Stimulated activated CD8-positive, alpha-beta memory T cell treated with anti-CD3 and anti-CD28 coated beads, Interleukin-15, amount 100 ng/mL, for 24 hours (primary cell): ENCODE measurements at places on chromosomes 7 and 10.

- DNase-seq, result no peak
Measured at GRCh38 chr7:561631-562373, 42.2 kb upstream of the PDGFA start.

DNA sequence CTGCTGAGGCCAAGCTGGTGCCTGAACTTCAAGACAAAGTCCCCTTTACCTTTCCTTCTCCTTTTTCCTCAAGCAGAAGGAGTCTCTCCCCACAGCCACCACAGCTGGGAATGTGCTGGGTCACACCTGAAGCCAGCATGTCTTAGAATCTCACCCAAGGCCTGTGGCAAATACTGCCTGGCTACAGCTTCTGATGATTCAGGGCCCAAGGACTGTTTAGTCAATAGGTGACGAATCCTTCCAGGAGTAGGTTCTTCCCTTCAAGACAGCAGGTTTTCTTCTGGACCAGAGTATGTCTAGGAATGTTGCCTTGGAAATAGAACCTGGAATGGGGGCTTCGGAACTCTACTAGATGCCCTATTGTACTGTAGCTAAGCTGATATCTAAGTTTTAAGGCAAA is 374.6 kb downstream of the KIF20B start:
- DNase-seq, result no peak

DNA sequence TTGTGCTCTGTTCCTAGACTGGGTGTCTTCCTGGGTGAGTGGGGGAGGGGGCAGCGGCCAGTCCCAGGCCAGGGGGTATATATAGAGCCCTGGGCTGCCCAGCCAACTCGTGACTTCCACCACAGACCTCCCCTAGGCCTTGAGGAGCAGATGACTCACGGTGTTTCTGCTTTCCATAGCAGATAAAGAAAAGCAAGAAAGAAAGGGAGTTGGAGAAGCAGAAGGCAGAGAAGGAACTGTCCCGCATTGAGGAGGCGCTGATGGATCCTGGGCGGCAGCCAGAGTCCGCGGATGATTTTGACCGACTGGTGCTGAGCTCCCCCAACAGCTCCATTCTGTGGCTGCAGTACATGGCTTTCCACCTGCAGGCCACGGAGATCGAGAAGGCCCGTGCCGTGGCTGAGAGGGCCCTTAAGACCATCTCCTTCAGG is 10.1 kb downstream of the CALHM2 start:
- no peak for DNase-seq

GRCh38 chr7:70477036-70478010 is 654.6 kb upstream of the GALNT17 start:
- DNase-seq, result no peak

GRCh38 chr10:53477313-53477675 is 704.7 kb upstream of the MBL2 start:
- no peak for DNase-seq

DNA sequence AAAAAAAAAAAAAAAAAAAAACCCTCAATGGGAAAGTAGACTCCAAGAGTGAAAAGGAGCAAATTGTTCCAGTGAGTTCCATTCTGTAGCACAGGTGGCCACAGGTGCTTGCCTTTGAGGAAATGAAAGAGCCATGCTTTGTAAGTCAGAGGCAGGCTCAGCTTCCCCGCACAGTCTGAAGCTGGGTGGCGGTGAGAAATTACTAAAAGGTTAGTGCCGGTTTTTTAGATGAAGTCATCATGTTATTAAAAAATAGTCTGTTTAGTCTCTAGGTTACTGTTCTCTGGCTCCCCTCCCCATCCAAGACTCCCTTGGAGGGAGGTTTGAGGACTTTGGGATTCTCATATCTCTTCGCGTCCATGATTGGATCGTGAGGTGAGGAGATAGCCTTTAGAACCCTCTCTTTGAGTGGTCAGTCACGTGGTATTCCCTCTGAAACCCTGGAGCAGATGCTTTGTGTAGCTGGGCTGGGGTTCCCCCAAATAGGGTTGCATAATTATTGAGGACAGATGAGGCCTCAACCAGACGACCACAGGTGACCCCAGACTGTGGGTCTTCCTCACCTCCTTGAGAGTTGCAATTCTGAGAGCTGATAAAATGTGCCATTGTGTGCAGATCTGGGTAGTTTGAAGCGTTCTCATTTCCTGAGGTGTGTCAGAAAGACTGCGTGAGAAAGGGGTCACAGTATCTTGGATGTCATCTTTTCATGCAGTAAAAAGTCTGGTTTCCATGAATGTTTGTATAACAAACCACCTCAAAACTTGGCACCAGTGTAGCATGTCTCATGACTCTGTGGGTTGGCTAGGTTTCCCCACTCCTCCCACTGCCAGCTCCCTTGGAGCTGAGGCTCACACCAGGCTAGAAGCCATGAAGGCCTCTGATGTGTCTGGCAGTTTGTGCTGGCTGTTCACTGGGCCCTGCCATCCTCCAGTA is 27.1 kb downstream of the OGDH start:
- no peak for DNase-seq

- DNase-seq, result no peak
Measured at GRCh38 chr10:110973400-110973799, 54.0 kb downstream of the SHOC2 start.

- no peak for DNase-seq
Measured at GRCh38 chr10:35037104-35037503, 53.0 kb downstream of the CUL2 start.

DNA sequence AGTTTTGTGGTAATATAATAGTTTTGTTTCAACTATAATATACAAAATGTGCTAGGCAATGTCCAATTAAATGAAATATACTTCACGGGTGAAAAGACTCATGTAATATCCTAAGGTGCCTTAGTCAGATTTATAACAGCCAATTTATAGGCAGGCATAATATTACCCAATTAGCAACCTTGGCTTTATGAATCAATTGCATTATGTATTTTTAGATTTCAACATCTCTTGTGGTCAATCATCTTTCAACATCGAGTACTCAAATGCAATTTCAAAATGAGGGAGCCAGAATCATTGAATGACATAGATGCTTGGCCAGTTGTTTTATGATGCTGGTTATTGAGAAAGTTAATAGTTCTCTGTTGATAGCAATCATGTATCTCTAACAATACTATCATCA is 110.3 kb upstream of the SP8 start:
- DNase-seq, result no peak

DNA sequence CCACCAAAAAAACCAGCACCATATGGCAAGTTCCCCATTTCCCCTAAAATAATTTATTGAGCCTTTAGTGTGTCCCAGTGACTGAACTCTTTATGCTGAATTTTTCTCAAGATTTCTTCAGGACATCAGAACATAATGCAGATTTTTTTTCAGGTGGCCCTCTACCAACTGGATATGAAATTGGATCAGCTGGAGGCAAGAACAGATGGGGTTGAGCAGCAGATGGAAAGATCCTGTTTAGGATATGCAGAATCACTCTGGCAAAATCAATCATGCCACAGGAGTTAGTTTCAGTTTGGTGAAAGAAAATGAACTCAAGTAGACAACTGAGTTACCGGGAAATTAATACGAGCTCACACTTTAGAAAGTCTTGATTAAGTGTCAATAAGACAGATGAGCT is 761.5 kb upstream of the C7orf33 start:
- DNase-seq, result no peak

- no peak for DNase-seq
Measured at GRCh38 chr10:72847681-72848080, 45.9 kb upstream of the OIT3 start.

DNA sequence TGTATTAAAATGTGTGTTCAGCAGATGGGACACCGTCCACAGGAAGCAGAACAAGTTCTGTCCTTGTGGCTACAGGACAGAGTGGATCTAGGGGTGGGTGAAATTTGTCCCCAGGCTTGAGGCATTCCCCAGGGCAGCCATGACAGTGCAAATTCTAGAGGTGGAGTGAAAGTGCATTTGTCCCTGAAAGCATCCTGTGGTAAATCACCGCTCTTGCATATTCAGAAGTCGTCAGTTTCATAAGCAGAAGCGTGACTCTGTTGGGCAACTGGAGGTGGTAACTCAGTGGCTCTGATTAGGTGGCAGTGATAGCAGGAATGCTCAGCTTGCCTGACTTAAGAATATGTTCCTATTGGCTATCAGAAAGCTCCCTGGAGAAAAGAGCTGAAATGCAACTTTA is 96.6 kb downstream of the SNX10 start:
- no peak for DNase-seq

- no peak for DNase-seq
Measured at GRCh38 chr10:96337106-96337505, 21.7 kb downstream of the OPALIN start.

GRCh38 chr10:93456480-93456879 is 25.7 kb downstream of the MYOF start:
- no peak for DNase-seq

GRCh38 chr10:7014721-7015120 is 396.1 kb downstream of the SFMBT2 start:
- DNase-seq, result no peak

GRCh38 chr7:129166745-129167144 is 21.7 kb upstream of the SMO start:
- DNase-seq, result no peak

DNA sequence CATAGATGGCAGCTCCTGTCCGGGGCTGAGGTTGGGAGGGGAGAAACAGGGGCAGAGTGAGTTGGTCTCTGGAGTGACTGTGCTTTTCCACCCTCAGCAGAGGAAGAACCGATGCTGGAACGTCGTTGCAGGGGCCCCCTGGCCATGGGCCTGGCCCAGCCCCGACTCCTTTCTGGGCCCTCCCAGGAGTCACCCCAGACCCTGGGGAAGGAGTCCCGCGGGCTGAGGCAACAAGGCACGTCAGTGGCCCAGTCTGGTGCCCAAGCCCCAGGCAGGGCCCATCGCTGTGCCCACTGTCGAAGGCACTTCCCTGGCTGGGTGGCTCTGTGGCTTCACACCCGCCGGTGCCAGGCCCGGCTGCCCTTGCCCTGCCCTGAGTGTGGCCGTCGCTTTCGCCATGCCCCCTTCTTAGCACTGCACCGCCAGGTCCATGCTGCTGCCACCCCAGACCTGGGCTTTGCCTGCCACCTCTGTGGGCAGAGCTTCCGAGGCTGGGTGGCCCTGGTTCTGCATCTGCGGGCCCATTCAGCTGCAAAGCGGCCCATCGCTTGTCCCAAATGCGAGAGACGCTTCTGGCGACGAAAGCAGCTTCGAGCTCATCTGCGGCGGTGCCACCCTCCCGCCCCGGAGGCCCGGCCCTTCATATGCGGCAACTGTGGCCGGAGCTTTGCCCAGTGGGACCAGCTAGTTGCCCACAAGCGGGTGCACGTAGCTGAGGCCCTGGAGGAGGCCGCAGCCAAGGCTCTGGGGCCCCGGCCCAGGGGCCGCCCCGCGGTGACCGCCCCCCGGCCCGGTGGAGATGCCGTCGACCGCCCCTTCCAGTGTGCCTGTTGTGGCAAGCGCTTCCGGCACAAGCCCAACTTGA is 2.7 kb downstream of the REPIN1 start:
- no peak for DNase-seq

GRCh38 chr7:87344446-87344845 is 1.0 kb upstream of the CROT start:
- no peak for DNase-seq

- no peak for DNase-seq
Measured at GRCh38 chr10:44065788-44066526, 318.9 kb downstream of the CXCL12 start.

DNA sequence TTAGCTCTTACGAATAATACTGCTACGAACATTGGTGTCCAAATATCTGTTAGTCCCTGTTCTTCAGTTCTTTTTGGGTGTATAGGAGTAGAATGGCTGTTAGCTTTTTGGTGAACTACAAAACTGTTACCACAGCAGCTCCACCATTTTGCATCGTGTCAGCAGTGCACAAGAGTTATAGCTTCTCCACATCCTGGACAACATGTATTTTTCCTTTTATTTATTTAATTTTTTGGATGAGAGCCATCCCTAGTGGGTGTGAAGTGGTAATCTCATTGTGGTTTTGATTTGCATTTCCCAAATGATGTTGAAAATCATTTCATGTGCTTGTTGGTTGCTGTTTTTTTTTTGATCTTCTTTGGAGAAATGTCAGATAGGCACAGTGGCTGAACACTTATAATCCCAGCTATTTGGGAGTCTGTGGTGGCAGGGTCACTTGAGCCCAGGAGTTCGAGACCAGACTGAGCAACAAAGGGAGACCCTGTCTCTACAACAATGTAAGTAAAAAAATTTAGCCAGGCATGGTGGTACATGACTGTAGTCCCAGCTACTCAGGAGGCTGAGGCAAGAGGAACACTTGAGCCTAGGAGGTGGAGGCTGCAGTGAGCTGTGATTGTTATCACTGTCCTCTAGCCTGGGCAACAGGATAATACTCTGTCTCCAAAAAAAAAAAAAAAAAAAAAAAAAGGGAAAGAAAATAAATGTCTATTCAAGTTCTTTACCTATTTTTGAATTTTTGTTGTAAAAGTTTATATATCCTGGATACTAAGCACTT is 31.7 kb downstream of the TRIM24 start:
- no peak for DNase-seq

DNA sequence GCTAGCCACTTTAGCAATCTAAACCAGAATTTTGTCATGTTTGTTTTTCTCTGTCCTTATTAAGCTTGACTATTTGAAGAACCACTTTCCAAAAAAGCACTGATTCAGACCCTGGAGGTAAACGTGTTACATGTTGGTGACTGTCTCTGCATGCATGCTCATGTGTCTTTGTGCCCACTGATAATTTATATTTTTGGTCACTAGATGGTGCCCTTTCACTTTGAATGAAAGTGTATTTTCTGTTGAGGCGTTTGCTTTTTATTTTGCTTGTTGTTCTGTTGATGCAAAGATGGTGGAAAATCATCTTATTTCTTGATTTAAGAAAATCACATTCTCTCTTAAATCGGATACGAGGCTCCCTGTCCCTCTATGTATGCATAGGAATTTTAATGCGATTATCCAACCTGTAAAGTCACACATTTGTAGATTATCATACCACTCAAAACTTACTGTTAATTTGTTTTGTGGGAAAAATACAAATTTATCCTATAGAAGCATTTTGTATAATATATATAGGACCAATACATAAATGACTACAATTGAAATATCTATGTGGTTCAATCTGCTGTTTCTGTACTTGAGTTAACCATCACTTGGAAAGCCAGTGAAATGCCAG is 269.3 kb downstream of the BICC1 start:
- no peak for DNase-seq

- DNase-seq, result no peak
Measured at GRCh38 chr7:33350577-33350976, 221.2 kb downstream of the BBS9 start.

- DNase-seq, result no peak
Measured at GRCh38 chr10:73076360-73077183, 20.1 kb downstream of the P4HA1 start.

DNA sequence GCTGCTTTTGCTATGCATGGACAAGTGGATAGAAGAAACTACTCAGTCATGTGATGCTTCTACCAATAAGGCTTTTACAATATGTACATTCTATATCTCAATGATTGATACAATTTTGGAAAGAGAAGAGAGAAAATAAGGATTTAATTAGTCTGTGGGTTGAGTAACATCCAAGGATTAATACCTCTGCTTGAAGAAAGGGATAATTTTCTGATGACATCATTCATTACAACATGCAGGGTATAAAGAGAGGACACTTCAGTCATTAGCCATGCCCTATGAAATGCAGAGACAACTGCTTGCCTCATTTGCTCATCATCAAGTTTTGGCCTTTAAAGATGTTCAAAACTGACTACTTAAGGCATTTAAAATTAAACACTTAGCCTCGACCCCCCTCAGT is 237.3 kb downstream of the AHR start:
- no peak for DNase-seq
